ENCODE measurements at places on chromosomes 5 and 9.

DNA sequence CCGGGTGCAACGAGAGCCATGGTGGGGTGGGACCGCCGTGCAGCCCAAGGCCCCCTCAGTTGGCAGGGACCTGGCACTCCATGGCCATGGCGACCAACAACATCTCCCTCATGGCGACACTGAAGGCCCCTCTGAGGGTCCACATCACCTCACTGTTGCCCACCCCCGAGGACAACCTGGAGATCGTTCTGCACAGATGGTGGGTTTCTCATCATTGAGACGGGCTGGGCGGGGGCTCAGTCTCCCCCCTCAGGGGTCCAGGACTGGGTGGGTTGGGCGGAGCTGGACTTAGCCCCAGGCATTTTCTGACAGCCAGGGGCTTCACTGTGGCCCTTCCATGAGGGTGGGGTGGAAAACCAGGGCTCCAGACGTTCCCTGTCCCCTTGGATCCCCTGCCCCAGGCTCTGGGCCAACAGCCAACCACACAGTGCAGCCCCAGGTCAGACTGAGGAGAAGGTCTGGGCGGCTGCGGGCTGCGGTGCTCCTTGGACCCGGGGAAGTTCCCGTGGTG lies 734 bp downstream of the PAEP start:
- DNase-seq = no peak

DNA sequence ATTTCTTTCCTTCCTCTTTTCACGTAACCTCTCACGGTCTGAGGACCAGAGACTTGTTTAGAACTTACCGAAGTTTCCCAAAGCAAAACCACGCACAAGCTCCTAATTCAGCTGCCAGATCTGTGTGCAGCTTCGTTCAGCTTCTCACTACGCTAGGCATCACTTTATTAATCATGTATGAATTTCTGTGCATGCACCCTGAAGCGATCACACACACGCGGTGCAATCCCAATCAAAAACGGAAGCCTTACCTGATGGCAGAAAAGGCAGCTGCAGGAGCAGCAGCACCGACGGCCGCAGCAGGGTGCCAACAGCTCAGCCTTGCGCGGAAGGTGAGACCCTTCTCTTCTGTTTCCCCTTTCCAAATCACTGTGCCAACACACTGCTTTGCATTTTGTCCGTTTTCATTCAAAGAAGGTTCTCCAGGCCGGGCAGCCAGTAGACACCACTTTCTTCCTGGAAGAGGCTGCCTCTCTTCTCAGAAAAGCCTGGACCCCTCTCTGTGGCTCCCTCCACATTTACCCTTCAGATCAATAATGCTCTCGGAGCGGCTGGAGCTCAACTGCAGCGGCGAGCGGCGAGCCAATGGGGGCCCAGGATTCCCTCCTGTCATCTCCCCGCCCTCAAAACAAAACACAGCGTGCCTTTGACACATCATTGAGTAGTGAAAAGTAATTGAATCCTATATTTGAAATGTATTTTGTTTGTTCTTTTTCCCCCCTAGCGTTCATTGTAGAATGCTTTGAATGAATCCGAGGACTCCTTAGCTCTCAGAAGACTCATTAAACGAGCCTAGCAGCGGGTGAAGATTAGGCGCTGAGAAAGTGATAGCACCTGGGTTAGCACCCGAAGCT lies at the start of gene CDH12:
Gene CDH12 (minus strand): TSS at position 538 of the 854 bp plus-strand sequence.
- no peak for DNase-seq

- DNase-seq = no peak
Observed at GRCh38 chr5:42641336-42642005, 115.1 kb upstream of the CCDC152 start.

DNA sequence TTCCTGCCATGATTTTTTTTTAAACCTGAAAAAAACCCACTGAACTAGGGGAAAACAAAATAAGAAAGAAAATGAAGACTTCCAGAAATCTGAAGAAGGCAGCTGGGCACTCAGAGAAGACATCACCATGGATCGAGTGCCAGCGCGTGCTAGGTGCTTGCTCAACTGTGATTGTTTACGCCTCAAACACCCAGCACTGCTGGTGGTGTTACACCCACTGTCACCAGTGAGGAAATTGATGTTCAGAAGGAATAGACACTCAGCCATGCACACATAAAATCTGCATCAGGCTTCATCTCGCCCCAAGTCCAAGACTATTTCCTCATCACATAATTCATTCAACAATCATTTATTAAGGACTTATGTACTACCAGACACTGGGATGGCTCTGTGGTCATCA lies 82.1 kb downstream of the HRH2 start:
- no peak for DNase-seq

GRCh38 chr9:25964239-25964638 lies 286.0 kb upstream of the TUSC1 start:
- DNase-seq = no peak

- no peak for DNase-seq
Observed at GRCh38 chr5:132224716-132225115, 2.9 kb downstream of the P4HA2 start.

DNA sequence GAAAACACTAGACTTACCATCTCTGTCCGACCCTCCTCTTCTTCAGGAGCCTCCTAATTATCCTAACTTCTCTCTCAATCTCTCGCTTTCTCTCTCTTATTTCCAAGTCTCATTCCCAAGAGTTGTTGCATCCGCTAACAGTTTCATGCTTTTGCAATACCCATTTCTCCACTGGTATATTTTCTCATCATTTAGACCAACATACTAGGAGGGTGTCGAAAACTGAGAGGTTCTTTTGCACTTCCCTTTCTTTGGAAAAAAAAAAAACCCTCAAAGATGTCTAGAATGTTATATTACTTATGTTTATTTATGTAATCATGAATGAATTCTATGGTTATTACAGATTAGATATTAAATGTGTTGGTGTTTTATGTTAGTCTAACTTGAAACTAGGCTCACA lies 35.9 kb downstream of the SPZ1 start:
- DNase-seq = no peak

- DNase-seq = no peak
Observed at GRCh38 chr9:76166526-76166925, 227.7 kb downstream of the RFK start.

DNA sequence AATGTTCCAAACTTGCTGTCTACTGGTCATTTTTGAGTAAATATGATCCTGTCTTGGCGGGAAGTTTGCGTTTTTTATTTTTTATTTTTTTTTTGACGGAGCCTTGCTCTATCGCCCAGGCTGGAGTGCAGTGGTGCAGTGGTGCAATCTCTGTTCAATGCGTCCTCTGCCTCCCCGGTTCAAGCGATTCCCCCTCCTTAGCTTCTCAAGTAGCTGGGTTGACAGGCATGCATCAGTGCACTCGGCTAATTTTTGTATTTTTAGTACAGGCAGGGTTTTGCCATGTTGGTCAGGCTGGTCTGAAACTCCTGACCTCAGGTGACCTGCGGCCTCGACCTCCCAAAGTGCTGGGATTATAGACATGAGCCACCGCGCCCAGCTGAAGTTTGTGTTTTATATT lies 45.4 kb downstream of the FGF18 start:
- DNase-seq = no peak

GRCh38 chr5:20114526-20114925 lies 126.5 kb upstream of the CDH18 start:
- DNase-seq = no peak

DNA sequence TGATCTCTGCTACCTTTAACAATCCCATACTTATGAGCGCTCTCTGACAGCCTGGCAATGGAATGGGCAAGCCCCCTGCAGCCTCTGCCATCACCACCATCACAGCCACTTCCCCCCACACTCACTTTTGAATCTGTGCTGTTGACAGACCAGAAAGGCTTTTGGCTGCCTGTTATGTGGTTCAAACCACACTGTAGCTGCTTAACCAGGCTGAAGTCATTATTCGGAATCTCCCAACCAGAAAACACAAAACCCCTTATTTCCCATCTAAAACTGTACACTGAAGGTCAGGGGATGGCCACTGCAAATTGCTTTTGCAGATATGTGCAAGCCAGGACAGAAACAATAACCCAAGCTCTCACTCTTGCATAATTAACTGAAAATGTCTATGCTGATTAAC lies 35.8 kb downstream of the PTCH1 start:
- no peak for DNase-seq

DNA sequence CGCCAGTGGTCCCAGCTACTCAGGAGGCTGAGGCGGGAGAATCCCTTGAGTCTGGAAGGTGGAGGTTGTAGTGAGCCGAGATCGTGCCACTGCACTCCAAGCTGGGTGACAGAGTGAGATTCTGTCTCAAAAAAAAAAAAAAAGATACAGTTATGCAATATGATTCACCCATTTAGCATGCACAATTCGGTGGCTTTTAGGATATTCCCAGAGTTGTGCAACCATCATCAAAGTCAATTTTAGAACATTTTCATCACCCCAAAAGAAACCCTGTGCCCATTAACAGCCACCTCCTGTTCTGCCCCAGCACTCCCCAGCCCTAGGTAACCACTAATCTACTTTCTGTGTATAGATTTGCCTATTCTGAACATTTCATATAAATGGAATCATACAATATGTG lies 4.3 kb upstream of the DHFR start:
- DNase-seq = no peak
